ENCODE measurements at places on chromosomes 7 and 10.

GRCh38 chr7:20287317-20287716 is 43.4 kb upstream of the ITGB8 start:
- DNase-seq, result no peak

DNA sequence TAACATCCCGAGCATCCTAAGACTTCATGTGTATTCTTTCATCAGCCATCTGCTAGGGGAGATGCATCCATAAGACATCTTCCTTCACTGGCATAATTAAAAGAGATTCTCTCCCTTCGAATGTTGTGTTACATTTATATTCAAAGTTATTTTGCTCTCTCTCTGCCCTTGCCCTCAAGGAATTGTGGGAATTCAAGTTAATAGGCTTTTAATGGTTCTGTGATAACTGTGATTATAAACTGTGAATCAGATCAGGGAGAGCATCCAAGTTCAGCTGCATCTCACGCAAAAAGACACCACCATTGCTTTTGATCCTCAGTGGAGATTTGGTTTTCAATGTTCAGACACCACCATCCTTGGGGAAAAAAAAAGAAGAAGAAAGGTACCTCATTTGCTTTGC is 9.2 kb upstream of the TEX36 start:
- no peak for DNase-seq

- no peak for DNase-seq
These were observed 66.1 kb upstream of the AQP1 start for GRCh38 chr7:30845426-30846135.

GRCh38 chr7:1664711-1665548 is 5.1 kb upstream of the ELFN1 start:
- no peak for DNase-seq

DNA sequence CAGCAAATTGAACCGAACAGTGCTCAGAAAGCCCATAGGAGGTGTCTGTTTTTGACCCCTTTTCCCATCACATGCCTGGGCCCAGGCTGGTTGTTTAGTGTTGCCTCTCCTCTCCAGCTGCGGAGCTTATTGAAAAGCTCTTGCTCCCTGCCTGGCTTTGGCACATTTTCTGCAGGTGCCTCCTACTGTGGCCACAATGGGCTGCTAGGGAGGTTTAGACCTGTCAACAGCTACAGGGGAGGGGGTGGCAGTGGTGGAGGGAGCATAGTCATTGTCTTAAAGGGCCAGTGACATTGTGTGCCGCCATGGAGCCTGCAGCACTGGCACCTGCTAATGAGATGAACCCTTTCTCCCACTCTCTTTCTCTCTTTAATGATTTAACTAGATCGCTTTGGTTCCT is 13.2 kb upstream of the ENO4 start:
- DNase-seq, result no peak

DNA sequence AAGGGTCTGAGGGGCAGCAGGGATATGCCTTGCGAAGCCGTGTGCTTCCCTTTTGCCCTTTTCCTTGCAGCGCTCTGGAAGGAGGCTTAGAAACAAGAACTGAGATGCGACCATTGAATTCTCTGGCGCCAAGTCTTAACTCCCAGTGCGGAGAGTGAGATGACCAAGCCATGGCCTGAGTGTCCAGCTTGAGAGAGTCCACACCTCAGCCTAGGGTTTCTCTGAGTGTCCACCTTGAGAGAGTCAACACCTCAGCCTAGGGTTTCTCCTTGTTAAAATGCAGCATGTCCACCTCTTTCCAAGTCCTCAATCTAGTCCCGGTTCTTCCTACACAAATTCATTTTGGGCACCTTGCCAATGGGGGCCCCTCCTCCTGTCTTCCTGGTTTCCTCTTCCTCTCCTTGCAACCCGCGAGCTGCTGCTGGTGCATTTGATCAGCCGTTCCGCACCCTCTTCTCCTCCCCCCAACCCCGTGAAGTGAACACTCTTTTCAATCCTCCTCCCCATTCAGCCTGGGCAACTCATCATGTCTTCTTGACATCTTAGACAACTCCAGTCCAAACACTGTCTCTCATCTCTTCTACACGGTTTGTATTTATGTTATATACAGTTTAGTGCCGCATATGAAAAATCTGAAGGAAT is 178.2 kb upstream of the PITRM1 start:
- DNase-seq, result no peak

- no peak for DNase-seq
These were observed 91.9 kb upstream of the MBL2 start for GRCh38 chr10:52864201-52865106.

DNA sequence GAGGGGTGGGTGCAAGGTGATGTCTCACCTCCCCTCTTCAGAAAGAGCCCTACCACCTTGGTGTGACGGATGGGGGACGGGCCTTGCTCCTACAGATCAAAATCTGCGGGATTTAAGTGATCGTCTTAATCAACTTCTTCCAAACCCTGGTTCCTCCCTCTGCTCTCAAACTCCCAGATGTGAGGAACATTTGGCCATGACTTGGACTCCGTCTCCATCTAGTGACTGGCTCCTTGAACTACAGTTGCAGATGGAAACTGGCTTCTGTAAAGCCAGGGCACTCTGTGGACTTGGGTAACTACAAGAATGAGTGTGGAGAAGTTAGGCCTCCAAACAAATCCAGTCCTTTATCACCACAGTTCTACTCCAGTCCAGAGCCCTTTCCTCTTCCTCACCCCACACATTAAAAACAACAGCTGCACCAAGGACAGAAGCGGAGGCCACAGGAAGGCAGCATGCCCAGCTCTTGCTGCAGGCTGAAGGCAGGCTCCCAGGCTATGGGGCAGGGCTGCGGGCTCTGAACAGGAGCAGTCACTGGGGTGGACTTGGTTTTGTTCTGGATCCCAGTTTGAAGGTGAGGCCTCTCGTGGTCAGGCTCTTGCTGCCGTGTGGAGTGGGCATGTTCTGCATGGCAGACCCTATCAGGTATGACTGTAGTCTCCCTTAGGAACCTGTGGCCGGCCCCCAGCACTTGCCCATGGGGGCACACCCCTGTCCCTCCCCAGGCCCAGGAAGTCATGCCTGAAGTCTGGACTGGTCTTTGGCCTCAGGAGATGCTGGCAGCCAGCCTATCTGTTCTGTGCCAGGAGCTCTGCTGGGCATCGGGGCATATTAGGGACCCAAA is 79.4 kb downstream of the VWC2 start:
- DNase-seq, result no peak

DNA sequence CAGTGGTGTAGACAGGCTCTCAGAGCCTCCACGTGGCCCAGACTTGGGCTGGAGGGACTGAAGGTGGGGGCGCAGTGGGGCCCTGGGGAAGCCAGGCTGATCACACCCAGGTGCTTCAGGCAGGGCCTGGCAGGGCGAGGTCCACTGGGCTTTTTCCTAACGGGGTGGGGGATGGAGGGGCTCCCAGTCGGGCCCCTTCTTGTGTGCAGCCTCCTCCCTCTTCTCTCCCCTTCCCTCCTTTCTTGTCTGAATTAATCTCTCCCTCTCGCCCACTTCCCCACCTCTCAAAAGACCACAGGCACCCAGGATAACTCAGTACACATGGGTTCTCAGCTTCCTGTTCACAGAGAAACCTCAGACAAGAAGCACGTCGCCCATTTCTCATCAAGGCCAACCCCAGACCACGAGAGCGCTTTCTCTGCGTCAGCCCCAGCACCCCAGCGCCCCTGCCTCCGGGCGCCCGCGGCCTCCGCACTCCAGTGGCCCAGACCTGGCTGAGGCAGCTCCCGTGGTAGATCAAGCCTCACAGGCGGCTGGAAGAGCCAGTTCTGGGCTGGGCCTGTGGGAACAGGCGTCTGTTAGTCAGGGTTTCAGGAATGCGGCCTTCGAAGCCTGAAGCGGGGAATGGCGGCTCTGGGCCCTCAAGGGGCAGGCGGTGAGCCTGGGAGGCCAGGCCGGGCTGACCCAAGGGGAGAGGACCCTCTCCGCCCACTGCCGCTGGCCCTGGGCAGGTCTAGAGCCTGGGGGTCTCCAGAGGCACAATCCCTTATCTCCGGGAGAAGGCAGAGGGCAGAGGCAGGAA is 50.6 kb downstream of the PWWP2B start:
- DNase-seq, result peak; percentile 92

- DNase-seq, result no peak
These were observed 20.0 kb upstream of the HUS1 start for GRCh38 chr7:47999413-47999812.

GRCh38 chr10:12566161-12567115 is 217.1 kb downstream of the CAMK1D start:
- no peak for DNase-seq

DNA sequence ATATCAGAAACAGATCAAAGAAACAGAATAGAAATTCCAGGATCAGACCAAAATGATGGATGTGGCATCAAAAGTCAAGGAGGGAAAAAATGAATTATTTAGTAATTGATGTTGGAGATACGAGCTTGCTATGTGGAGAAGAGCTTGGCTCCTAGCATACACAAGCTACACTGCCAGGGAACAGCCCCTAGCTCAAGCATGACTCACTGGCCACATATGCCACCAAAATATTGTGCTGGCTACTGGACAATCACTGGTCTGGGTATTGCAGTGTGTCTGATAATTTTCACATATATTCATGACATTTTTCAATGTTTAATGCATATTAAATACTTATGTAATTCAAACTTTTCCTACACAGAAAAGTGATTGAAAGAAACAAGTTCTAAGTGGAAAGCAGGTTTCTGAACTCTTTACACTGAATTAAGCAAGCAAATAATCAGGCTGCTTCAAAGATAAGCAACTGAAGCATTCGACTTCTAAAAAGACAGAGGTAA is 59.3 kb downstream of the OAT start:
- no peak for DNase-seq

Data from natural killer cell treated with Interleukin-12 subunit alpha and Interleukin-12 subunit beta and Interleukin-15 and Interleukin-18, amount 100 ng/mL, for 72 hours (primary cell).